ENCODE measurements at places on chromosomes 5 and 9.
A peak's percentile ranks its signal among the peaks of the same experiment; 100 is the strongest.

DNA sequence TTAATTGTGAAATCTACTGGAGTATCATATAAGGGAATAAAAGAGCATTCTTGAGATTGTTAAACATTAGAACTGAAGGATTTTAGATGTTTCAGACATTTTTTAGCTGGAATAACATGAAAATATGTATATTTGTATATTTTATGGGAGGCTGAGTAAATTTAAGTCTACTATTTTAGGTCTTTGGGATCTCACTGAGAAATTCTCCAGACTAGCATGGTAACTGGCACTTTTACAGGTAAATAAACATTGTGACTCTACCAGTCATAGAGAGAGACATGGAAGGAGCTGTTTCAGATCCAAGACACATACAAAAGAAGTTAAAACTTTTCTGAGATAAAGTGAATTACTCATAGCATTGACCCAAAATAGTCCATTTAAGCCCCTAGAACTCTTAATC is 59.4 kb downstream of the NDUFAF2 start:
- no peak for DNase-seq

GRCh38 chr5:178940569-178941360 is at the start of gene ZNF454:
ZNF454 (plus strand) TSS chr5:178941198; CDS start chr5:178942792, 1,594 bp downstream.
- peak; percentile 39 for DNase-seq

- DNase-seq: no peak
Measured at GRCh38 chr5:66864240-66864884, 268.2 kb downstream of the MAST4 start.

- DNase-seq: no peak
Measured at GRCh38 chr5:37554938-37555337, 175.8 kb downstream of the WDR70 start.

DNA sequence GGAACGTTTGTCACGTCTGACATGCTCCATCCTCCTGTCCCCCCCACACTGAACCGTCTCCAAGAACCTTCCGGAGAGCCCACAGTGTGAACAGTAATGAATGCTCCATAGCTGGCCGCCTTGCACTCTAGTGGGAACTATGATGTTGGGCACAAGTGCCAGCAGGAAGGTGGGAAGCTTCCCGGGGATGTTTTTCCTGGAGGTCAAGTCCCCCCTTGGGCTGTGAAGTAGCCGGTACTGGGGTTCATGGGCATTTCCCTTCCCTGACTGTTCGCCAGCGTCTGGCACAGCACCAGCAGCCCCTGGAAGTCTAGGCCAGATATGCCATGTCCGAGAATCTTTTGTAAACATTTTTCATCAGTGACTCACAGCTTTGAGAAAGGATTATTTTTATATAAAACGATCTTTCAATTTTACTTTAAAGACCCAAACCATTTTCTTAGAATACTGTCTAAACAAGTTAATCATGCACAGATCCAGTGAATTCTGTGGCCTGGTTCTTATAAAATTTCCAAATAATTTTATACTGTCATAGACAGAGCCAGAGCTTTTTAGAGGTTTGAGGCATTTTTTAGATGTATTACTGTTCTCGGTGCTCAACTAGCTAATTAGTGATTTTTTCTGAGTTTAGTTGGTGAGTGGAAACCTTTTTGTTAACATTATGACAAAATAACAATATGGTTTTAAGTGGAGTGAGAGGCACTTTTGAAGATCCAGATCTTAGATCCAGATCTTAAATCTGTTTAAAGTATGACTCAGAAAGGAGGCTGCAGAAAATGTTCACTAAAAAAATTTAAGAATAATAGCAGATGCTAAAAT is 11.6 kb downstream of the ABL1 start:
- DNase-seq: no peak

GRCh38 chr9:137077758-137078693 is 709 bp downstream of the UAP1L1 start:
- DNase-seq: no peak

- DNase-seq: no peak
Measured at GRCh38 chr9:80507611-80508010, 935.8 kb downstream of the TLE4 start.

GRCh38 chr5:9348401-9348996 is 197.4 kb downstream of the SEMA5A start:
- no peak for DNase-seq

GRCh38 chr9:137278061-137278701 is 655 bp downstream of the TOR4A start:
- no peak for DNase-seq

DNA sequence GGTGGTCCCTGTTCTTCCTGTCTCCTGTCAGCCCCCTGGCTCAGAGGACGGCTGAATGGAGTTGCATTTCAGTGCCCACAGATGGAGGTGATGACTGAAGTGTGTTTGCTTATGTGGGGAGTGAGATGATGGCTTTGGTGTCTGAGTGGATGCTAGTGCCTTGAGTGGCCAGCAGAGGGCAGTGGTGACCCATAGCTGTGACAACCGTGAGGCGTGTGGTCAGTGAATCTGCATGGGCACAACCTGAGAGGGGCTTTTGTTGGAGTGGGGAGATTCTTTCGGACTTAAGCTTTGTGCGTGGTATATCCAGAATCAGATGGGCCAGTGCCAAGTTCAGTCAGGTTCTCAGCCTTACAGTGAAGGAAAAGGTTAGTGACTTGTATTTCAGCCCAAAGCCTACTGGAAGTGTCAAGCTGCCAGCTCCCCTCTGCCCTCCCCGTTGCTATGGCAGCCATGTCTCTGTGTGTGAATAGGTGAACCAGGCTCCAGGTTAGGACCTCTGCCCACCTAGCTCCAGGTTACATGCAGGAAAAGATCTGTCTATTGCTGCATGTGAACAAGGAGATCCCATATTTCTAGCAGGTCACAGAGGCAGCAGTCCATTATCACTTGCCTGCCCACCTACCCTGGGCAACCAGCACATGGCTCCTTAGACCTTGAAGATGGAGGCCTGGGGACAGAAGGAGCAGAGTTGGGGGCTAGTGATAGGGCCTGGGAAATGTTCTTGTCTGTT is 14.7 kb upstream of the CXXC5 start:
- peak; percentile 55 for DNase-seq

DNA sequence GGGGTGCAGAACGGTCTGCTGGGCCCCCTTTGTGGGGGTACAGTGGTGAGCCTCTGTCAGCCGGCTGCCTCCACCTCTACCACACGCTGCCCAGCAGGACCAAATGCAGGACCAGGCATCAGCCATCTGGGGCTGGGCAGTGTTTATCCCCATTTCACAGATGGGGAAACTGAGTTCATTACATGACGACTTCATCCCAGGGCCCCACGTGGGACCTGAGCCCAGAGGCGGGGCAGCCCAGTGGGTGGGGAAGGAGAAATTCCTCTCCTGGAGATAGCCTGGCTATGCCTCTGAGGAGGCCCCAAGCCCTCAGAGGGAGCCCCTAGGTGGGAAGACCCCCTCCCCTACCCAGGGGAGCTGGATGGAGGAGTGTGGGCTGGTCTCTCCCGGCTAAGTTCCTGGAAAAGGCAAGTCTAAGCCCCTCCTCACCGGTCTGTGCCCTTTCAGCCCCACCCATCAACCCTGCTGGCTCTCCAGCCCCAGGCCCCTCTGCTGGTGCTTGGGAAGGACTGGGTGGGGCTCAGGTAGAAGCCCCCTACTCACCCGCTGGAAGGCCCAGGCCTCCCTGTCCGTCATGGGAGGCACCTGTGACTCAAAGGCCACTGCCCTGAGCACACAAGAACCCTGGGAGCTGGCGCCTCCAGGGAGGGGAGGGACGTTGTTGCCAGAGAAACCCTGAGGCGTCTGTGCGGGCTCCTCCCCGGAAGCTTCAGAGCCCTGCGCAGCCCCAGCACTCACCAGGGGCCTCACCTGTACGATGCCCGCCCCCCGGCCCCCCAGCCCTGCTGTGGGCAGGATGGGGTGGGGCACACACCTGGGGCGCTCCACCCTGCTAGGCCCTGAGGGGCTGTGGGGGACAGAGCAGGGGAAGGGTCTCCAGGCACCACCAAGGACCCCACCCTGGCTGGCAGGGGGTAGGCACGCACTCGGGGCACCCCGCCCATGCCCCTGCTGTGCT is 7.4 kb upstream of the CCDC187 start:
- no peak for DNase-seq

DNA sequence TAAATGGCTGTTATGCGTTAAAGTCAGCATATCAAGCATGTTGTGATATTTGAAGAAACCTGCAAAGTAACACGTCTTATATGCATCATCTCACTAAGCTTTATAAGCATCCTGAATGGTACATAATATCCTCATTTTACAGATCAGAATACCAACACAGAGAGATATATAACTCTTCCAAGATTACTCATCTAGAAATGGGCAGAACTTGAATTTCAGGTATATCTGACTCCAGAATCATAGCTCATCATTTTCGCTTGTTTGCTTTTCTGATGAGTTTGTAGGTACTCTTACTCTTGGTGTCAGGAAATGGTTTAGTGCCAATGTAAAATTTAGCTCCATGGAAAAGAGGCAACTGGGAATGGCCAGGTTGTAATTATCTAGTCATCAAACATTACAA is 232.3 kb upstream of the ANKH start:
- no peak for DNase-seq

DNA sequence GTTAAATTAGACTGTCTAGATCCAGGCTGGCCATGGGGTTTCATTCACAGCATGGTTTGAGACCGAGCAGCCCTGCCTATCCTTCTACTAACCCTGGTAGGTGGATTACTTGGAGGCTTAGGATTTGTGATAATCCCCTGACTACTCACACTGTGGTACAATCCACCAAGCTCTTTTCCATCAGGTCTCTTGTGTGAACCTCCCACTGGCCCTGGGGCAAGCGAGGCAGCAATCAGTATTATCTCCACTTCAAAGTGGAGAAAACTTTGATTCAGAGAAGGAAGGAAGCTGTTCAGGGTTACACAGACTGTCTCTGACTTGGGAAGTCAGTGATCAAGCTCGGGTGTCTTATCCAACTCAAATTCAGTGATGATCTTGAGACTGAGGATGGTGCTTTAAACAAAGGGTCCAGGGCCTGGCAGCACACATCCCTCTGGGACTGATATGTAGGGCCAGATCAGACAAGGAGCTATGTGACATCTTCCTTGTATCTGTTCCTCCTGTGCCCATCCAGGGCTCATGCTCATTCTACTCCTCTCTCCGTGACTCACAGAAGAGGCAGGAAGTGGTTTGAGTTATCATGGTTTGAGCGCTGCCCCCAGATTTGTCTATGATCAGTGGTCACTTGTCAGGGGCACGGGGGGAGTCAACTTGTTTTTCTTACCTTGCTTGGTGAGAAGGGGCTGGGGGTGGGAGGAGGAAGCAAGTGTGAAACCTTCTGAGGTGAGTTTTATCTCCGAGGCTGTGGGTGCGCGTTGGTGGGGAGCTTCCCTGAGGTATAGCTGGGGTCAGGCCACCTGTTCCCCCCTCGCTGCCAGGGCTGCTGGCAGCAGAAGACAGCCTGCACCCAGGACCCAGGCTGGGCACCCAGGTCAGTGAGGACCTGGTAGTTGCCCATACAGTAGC is 48.6 kb downstream of the RGS3 start:
- DNase-seq: no peak

DNA sequence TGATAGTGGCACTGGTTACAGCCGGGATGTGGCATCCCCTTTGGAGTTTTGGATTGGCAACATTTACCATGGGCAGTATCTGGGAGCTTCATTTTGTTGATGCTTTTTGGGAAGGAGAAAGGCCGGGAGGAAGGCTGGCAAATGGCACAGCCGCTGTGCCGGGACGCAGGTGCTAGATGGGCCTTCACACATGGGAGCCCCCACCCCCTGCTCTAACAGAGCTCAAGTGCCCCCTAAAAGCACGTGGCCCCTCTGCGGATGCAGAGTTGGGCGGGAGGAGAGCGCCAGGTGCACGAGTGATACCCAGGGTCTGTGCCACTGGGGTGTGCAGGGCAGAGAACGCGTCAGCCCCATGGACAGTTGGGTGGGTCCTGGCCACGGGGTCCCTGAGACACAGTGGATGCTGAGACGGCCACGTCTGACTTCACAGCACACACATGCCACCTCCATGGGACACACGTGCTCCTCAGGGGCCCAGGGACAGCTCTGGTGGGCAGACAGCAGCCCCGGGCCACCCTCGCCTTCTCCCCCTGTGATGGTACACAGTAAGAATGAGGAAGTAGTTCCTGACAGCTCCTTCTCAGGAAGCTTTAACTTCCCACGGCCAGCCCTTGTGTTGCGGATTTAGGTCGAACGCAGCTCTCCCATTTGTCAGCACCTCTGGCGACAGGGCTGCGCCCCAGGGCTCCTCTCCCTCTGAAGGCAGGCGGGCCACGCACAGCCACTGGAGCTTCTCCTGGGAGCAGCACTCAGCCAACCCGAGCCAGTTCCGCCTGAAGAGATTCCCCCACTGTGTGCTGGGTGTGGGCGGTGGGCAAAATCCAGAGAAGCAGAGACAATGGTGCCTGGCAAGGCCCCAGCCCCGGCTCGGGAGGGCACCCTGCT is 10.8 kb downstream of the SLC9A3 start:
- DNase-seq: no peak

DNA sequence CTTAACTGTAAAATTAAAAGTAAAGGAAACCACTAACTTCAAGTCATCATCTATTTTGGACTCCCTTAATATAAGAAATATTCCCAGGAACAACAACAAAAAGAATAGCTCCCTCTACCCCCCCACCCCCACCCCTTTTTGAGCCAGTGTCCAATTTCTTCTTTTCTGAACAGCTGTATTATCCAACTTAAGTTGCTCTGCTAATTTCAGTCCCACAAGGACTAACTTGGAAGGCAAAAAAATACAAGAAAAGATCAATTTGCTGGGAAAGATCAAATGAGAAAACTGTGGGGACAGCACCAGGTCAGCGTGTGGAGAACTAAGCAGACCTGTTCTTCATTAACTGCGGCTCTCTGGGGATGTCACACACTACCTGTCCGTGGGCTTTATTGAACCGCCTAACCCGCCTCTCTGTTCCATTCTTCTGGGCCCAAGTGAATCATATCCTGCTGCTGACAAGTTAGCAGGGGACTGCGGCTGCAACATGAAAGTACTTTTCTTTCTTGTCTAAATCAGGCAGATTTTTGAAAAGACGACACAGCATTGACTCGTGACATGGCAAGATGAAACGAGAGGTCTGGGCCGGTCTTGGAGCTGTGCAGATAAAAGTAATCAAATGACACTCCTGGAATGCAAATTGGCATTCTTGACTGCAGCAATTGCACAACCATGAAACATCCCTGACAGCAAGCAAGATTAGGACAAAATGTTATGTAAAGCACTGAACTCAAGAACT is 2.7 kb downstream of the BNC2 start:
- no peak for DNase-seq

GRCh38 chr9:110939573-110939972 is 98.7 kb downstream of the LPAR1 start:
- no peak for DNase-seq

All from NCI-H446 treated with DMSO at 0.1 percent for 48 hours (cell line).